ENCODE measurements at places on chromosomes 12 and 14.

- DNase-seq, result no peak
These were observed 17.0 kb downstream of the PPM1H start for GRCh38 chr12:62917926-62918325.

DNA sequence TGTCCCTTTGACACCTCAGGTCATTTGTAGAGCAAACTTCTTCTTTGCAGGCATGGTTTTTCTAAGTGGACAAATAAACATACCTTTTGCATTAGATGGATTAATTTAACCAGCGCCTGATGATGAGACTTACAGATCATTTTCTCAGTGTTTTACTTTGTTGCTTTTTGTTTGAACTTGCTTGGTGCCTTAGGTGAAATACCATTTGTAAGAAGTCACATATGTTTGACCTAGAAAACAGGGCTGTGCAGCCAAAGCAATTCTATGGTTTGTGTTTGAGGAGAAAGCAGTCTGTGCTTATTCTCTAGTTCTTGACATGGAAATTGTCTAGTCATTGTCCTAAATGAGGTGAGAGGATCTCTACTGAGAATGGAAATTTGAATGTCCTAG lies 111.1 kb downstream of the DIP2B start:
- no peak for DNase-seq

DNA sequence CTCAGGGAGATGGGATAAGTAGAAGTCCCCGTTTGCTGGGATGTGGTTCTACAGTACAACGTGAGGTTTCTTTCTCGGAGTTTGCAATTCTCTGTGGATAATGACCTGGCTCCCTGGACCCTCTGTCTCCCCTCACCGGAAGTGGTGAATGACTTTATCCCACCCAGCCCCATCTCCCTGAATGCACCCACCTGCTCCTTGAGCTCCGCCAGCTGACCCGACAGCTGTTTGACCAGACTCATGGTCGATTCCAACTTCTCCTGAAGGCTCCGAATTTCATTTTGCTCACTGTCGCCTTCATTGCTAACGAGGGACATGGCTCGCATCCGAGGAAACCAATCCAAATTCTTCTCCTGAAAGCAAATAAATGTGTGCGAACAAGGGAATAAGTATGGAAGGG lies 144.6 kb downstream of the SSPN start:
- DNase-seq, result no peak

DNA sequence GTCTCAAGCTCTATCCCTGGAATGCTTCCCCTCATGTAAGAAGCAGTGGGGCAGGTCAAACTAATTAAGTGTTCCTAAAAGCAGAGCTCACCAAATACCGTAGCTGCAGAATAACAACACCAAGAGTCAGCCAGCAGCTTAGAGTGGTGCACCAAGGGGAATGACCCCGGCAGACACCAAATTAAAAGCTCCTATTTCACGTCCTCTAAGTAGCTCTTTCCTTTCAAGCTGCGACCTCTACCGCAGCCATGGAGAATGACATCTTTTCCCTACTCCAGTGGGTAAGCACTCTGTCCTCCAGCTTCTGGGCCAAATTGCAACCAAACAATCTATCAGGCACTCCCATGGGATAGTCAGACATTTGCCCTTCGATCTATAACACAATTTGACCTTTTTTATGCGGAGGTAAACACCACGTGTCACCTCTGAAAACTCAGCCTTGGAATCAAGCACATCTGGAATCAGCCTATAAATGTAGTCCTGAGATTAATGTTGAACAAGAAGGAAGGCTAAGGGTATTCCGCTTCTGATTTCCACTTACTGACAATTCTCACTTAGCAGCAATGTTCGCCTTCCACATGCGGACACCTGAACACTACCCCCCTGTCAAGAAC lies 67.6 kb upstream of the CDKN3 start:
- DNase-seq, result no peak

DNA sequence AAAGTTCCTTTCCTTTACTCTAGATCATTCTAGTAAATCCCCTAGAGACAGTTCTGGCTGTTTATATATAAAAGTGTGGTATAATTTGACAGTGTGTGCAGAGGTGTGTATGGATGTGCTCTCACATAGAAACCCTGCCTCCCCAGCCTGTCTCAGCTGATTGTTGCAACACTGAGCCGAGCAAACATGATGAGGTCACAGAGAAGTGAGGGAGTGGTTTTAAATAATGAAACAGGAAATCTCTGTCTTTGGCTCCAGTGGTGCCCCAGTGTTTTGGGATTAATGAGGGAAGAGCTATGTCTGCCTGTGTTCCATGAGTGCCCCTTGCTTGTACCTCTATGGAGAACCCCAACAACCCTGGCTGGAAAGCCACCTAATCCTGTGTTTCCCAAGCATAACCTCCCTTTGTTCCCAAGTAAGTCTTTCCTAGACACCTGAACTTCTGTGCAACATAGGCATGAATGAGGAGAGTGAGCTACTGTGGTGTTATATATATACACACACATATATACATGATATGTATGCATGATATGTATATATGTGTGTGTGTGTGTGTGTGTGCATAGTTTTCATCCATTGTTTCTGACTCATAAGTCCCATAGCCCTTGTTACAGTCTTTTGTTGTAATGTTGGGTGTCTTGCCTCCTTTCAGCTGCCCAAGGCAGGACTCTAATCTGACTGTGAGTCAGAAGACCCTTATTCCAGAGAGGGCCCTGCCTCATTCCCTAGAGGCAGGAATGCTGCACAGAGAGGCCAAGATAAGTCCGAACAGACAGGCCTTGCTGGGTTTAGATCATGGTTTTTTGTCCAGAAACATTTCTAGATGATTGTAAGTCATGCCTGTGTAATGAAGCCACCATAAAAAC lies 18.0 kb downstream of the TRAF3 start:
- DNase-seq, result no peak

DNA sequence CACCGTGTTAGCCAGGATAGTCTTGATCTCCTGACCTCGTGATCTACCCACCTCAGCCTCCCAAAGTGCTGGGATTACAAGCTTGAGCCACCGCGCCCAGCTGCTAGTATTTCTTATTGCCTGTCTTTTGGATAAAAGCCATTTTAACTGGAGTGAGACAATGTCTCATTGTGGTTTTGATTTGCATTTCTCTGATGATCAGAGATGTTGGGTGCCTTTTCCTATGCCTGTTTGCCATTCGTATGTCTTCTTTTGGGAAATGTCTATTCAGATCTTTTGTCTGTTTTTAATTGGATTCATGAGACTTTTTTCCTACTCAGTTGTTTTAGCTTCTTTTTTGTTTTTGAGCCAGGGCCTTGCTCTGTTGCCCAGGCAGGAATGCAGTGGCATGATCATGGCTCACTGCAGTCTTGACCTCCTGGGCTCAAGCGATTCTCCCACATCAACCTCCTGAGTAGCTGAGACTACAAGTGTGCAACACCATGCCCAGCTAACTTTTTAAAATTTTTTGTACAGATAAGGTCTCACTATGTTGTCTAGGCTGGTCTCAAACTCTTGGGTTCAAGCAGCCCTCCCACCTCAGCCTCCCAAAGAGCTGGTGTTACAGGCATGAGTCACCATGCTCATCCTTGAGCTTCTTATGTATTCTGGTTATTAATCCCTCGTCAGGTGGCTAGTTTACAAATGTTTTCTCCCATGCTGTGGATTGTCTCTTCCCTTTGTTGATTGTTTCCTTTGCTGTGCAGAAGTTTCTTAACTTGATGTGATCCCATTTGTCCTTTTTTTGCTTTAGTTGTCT lies 65.9 kb downstream of the ACACB start:
- DNase-seq, result no peak
